ENCODE measurements at places on chromosomes 11 and 22.

DNA sequence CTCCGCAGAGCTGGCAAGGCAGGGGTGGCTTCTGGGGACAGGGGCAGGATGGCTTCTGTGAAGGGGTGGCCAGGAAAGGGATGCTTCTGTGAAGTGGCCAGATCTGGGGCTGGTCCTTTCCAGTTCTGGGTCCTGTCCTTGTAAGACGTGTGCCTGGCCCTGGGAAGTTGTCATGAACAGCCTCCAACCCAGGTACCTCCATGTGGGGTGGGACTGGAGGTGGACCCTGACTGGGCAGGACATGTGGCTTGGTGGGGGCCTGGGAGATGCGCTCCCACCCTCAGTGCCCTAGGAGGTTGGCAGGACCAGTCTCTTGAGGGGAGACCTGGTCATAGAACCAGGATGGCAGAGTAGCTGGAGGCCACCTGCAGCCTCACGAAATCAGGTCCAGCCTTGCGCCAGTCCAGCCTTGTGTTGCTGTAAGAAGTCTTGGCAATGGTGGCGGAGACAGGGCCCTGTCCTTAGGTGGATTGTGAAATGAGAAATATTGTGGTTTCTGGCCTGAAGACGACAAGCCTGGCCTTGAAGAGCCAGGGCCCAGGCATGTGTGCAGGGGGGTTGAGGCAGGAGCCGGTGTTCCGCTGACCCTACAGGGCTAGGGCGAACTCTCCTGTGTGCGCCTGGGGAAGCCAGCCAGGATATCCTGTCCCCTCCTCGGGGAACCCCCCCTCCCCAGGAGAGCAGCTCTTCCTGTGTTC, 2.6 kb downstream of the KCNQ1 start:
- no peak for DNase-seq

DNA sequence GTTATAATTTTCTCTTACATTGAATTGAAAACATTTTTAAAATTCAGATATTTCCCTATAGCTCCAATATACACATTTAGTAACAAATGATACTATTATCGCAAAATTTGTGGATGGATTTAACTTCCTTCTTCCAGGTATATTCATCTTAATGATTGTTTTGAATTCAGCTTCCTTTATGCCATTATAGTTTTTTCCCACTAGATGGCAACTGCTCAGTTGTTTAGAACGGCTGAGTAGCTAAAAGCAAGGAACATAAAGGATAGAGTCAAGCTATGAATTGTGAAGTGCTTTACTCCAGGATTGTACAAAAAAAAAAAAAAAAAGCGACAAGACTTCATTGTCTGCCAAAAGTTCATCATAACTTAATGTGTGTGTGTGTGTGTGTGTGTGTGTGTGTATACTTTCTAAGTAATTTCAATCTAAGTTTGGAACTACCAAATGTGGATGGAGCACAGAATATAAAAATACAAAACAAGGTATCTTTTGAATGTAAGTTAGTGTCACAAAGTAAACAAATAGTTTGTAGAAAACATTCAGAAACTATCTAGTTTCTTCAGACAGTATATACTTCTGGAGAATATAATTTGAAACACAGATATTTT, 846.4 kb downstream of the DLG2 start:
- no peak for DNase-seq

GRCh38 chr11:123525511-123525918, 95.4 kb downstream of the GRAMD1B start:
- DNase-seq = no peak

- DNase-seq = no peak
Observed at GRCh38 chr22:47176573-47177333, 414.3 kb downstream of the TBC1D22A start.

DNA sequence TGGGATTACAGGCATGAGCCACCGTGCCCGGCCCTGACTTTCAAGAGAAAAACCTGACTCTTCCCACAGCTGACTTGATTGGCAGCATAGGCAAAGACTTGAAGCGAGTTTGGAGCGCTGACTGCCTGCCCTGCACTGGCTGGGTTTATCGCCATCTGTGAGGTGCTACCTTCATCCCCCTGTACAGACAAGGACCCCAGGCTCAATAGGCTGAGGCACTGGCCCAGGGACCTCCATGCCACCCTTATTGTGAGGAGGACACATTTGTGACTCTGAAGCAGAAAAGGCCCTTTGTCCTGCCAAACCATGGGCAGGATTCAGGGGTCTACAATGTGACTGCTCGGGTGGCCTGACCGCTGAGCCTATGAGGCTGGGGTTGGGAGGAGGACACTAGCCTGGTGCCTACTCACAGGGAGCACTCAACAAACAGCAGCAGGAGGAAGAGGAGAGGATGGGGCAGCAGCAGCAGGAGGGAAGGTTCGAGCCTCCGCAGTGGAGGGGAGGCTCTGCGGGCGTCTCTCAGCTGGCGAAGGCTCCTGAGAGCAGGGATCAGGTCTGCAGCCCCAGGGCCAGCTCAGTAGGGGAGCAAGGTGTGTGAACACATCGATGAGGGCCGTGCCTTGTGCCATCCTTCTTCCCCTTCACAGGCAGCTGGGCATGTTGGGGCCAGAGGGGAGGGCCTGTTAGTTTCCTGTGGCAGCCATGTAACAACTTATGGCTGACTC, 72.9 kb upstream of the WNT7B start:
- no peak for DNase-seq

DNA sequence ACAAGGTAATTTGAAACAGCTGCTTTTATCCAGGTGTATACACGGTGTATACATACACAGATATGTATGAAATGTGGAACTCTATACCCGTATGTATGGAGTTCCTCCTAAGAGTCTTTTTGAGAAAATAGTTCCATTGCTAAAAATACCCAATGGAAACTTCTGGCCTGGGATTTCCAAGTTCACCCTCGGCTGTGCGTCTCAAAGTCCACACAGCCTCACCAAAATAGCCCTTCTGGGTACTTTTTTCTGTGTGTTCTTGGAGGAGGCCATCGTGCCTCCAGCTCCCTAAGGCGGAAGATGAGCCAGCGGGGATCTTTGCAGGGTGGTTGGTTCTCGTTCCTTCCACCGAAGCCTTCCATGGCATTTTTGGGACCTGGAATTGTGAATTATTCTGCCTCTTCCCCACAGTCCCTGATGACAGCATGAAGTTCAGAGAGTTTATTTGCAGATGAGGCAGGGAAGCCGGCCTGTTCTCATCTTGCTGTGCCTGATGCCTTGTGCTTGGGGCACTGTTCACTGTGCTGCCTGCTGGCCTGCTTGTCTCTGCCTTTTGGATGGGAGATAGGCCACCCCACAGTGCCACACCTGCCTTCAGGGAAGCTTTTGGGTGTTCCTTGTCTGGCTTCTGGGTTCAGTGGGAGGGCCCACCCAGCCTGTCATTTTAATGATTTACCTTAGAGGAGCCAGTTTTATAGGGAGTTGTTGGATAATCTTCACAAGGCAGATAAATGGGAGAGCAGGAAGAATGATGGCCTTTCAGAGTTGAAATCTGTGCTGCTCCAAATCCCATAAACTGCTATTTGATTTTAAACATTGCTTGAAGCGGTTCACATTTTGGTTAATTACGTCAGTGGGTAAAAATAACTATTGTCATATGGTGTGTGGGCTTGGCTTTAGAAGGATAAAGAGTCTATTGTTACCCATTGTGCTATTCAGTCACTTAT, 112.7 kb upstream of the OR4B1 start:
- peak; percentile 85 for DNase-seq

- no peak for DNase-seq
Observed at GRCh38 chr11:3009481-3009880, 17.4 kb upstream of the NAP1L4 start.

DNA sequence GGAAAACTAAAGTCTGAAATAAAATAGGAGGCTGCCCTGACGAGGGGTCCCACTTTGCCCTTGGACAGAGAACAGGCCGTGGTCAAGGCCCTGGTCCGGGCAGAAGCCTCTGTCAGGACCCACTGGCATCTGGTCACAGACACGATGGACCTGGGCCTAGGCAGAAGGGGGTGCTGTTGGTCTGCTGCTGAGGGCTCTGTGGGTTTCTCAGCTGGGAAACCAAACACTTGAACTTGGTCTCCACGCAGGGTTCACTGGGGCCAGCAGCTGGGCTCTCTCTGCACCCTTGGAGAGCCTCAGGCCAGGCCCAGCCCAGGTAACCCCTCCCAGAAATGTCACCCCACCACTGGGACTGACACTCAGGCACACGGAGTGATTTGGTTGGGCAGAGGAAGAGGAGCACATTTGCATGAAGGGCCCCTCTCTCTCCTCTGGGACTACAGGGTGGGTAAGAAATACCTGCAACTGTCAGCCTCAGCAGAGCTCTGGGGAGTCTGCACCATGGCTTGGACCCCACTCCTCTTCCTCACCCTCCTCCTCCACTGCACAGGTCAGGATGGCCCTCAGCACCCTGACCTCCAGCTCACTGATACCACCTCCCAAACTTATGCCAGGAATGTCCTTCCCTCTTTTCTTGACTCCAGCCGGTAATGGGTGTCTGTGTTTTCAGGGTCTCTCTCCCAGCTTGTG, 48.1 kb upstream of the TOP3B start:
- no peak for DNase-seq

- peak; percentile 13 for DNase-seq
Observed at GRCh38 chr11:35605706-35606105, 12.6 kb upstream of the FJX1 start.

DNA sequence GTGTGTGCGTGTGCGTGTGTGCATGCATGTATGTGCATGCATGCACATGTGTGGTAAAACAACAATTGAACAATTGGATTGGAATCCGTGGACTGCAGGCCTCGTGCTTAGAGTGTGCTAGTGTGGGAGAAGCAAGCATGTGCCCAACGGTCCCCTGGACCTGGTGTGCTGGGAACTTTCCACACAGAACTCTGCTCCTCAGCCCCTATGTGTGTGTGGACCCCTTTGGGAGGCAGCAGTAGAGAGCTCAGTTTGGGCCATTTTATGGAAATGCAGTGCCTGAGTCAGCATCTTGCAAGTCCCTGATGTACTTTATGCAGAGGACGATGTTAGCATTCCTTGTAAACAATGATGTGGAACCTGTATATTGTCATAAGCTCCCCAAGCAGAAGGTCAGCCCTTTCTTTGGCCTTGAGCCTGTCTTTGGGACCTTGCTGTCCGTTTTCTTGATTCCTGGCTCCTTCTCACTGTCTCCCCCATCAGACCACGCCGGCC, 167.3 kb downstream of the TBC1D22A start:
- DNase-seq = no peak

GRCh38 chr11:70100791-70101190, 22.7 kb downstream of the ANO1 start:
- DNase-seq = no peak

DNA sequence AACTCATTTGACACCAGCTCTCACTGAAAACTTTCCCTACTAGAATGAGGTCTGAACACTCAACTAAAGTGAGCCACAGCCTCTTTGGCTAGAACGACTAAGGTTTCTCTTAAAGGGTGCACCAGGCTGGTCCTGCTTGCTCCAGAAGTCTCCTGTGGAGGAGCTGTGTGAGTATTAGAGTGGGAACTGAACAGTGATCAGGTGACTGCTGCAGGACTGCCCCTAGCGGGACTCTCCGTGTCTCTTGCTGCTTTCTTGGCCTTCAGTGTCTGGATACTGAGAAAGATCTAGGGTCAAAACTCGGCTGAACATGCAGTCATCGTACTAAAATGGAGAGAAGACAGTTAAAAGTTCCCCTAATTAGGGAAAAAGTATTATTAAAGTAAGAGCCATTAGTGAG, 34.6 kb downstream of the FAM118A start:
- peak; percentile 16 for DNase-seq

- DNase-seq = no peak
Observed at GRCh38 chr22:23183061-23183698, 2.9 kb downstream of the BCR start.

- DNase-seq = no peak
Observed at GRCh38 chr22:37105154-37105553, 4.4 kb downstream of the TMPRSS6 start.

- no peak for DNase-seq
Observed at GRCh38 chr11:2277008-2277346, 6.6 kb upstream of the ASCL2 start.

GRCh38 chr11:5500393-5500801, 9.4 kb downstream of the UBQLN3 start:
- no peak for DNase-seq
